ENCODE measurements at places on chromosomes 6 and 20.

DNA sequence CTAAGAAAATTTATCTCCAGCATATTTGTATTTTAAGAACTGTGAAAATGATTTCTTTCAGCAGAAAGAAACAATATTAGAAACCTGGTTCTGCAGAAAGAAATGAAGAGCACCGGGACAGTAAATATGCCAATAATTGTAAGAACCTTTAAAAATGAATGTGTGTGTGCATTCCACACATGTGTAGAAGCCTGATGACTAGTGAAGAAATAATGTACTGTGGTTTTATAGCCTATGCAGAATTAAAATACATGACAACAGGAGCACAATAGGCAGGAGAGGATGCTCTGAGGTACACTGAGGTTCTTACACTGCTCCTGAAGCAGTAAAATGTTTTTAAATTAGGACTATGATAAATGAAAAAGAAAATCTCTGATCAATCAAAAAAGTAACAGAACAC is 48.9 kb downstream of the SNX14 start:
- no peak for DNase-seq

DNA sequence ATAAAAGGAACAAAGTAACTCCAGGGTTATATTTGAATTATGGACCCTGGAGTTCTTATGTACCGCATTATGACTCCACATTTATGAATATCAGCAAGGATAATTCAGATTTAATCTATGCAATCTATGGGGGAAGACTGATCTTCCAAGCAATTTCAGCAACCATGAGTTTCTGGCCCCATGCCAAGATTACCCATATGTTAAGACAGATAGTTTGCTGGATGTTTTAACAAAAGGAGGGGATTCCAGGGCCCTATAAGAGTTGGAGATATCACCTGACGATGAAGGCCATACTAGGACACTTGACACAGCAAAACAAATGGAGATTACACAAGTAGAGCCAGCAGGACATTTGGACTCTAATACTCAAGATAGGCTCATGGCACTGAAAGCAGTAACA is 45.9 kb upstream of the PLN start:
- DNase-seq, result no peak

DNA sequence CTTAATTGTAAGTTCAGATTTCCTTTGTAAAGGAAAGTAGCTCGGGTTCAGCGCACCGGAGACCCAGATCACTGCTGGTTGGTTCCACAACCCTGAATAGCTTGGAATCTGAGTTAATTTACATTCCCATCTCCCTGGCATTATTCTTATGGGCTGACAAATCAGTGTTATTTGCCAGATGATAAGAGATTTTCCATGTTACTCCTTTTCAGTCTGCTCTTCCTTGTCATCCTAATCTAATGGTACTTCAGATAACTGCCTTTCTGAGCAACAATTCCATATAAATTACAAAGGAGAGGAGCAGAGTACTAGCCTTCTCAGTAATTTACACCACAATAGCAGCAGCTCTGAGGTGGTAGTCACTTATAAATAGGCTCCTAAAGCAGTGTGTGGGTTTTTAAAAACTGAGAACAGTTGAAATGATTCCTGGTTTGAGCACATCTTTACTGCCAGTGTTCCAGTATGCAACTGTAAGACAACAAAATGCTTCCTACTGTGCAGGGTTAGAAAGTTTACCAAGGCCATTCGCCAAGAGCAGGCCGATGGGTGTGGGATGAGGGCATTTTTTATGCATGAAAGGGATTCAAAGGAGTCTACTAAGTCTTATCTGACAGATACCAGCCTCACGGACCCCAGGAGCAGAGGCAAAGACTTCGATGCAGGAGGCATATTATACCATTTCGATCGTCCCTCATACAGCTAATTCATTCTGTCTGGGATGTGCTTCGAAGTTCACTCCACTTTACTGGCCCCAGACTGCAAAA is 89.7 kb downstream of the NDUFAF5 start:
- DNase-seq, result no peak

DNA sequence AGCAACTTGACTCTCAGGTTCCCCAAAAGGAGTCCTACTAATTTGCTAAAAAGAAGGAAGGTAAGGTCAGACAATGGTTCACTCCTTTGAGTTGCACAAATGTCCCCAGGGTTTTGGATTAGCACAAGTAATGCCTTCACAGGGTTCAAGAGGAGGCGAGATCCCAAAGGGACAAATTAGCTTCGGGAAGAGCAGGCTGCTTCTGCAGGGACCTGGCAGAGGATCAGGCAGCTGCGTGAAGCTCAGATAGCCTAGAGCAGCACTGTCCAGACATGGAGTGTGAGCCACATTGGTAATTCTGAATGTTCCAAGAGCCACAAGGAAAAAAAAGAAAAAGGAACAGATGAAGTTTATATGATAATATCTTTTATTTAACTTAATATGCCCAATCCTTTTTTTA is 115.4 kb downstream of the CFAP61 start:
- no peak for DNase-seq

Data from anterior cingulate cortex (tissue), 58 donors.